Femur (tissue), 1 donor: ENCODE measurements at places on chromosomes 2 and 18.

GRCh38 chr18:77995593-77995992, 745.9 kb downstream of the GALR1 start:
- DNase-seq = no peak

DNA sequence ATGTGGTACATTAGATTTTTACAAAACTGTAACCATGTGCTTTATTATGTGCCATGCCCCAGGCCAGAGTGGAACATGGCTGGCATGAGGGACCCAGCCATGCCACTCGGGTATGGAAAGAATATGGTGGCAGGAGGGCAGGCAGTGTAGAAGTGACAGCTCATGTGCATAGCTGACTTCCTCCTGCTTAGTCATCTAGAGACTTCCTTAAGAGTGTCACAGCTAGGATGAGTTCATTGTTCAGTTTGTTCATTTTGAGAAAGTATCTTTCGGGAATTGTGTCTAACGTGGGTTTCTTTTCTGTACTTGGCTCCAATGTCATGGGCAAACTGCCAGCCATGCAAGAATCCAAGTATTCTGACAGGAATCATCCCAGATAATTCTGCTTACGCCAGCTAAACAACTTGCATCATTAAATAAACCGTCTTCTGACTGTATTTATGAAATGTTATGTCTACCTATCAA, 94.3 kb upstream of the ITGB6 start:
- DNase-seq = peak; percentile 56

DNA sequence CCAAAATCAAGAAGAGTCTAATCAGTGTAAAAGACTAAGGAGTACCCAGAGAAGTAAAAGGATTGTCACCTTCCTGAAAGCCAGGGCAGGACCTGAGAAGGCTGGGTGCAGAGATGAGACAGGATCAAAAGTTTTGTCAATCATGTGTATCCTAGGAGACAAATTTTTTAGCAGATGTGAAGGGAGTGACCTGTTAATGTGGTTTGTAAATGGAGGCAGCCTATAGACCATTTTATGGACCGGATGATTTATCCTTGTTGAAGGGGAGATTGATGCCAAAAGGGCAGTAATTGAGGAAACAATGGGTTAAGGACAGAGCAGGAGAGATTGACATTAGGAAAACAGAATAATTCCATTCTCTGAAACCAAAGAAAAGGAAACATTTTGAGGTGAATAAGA, 813 bp downstream of the NDC80 start:
- no peak for DNase-seq

DNA sequence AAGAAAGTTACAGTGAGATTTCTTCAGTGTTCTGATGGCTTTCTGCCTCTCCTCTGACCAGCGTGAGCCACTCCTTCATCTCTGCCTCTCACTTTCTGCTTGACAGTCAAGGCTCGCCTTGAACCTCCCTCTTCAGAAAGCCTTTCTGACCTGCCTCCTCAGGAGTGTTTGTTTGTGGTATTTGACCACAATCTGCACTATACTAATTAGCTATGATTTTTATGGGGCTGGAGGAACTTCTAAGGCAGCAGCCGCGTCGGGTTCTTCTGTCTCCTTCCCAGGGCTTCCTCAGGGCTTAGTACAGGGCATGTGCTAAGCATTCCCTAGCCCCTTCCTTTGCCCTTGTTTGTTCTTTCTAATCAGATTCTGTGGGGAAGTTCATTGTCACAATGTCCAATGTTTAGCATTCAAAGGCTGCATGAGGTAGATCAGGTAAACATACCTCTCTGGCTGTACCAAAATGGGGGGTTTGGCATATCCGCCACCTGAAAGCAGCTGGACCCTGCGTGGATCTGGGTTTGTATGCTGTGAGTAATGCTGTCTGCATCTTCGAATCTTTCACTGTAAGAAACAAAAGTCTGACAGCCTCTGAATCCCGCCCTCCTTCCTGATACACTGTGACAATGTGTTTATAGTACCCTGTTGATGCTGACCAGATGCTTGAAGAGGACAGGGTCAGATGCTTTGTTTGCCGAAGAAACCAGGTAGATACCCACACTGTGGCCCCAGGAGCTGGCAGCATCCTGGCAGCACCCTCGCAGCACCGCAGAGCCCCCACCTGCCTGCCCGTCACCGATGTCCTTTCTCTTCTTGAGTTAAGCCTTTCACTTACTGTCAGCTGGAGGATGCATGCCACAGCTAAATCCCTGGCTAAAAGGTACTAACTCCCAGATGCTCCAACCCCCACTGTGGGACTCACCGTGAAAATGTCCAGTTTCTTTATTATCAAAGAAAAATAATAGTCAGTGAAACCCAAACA, 260.8 kb upstream of the HDAC4 start:
- no peak for DNase-seq

- no peak for DNase-seq
Measured at GRCh38 chr2:136281281-136282114, 163.5 kb upstream of the CXCR4 start.

DNA sequence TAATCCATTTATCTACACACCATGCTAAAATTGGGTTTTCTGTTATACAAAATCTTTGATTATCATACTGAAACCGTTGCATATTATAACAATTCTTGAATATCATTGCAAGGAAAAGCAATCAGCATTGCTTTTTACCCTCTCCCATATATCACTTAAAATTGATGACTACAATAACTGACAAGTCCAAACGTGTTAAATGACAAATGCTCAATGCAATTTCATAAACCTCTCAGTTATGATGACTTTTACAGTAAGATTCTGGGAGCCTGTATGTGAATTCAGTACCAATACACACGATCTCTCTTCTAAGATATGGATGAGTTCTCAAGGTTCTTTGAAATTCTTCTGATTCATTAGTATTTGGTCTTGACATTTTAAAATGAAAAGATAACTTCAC, 368.5 kb upstream of the TRIB2 start:
- DNase-seq = no peak

GRCh38 chr2:64643838-64644457, 9.8 kb downstream of the SERTAD2 start:
- no peak for DNase-seq

DNA sequence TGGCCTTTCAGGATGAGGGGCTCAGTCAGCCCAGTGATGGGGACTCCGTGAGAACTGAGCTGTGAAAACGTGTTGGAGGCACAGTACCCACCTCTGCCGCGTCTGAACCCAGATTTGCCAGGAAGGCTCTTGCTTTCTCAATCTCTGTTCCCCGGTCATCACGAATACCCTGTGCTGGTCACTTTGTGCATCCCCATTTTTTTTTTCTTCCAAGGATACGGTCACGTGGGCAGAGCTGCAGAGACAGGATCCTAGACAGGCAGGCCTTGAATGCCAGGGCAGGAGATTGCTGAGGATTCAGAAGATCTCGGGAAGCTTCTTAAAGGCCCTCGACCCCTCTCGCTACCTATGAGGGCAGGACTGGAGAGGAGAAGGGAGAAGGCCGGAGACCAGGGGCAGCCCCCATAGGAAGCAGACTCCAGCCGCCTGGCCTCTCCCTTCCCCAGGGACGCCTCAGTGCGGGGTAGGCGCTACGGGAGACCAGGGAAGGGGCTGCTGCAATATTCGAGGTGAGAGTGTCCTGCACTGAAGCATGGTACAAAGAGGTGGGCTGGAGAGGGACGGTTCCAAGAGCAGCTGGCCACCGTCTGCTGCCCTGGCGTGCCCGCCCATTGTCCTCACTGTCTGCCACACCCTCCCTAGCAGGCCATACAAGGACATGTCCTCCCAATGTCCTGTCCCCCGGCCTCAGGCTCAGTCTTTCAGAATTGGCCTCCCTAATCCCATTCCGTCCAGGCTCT, 29.0 kb upstream of the TAF1B start:
- no peak for DNase-seq

GRCh38 chr18:8478968-8479370, 130.3 kb upstream of the RAB12 start:
- no peak for DNase-seq

GRCh38 chr2:39156107-39156506, 35.3 kb upstream of the SOS1 start:
- no peak for DNase-seq

DNA sequence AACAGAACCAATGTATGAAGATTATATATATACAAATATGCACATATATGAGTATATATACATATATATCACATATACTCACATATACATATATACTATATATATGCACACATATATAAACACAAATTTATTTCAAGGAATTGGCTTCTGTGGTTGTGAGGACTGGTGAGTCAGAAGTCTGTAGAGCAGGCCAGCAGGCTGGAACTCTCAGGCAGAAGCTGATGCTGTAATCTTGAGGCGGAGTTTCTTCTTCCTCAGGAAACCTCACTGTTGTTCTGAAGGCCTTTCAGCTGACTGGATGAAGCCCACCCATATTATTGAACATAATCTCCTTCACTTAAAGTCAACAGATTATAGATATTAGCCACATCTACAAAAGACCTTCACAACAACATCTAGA, 143.9 kb upstream of the CREB1 start:
- no peak for DNase-seq
